ENCODE measurements at places on chromosomes 2 and 18.

DNA sequence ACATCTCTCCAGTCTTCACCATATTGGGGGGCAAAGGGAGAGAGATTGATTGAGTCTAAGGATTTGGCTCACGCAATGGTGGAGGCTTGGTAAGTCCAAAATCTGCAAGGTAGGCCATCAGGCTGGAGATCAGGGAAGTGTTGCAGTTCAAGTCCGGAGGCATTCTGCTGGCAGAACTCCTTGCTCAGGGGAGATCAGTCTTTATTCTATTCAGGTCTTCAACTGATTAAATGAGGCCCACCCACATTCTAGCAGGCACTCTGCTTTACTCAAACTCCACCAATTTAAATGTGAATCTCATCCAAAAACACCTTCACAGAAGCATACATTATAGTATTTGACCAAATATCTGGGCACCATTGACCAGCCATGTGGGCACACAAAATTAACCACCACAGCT is 21.4 kb downstream of the SMYD1 start:
- no peak for DNase-seq

DNA sequence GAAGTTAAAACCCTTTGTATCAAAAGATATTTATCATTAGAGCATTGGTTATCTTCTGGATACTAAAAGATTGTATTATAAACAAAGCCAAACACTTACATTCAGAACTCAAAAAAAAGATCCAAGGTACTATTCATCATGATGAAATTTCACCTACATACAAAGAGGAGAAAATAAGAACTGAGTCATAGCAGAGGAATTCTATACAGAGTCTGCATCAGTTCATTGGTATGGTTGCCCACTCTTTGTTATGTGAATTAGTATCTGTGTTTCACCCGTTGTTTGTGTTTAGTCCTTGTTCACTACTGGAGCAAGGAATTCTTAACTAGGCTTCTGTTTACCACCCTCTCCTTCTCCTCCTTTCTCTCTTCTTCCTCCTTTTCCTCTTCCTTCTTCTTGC is 157.9 kb downstream of the LNPK start:
- no peak for DNase-seq

- no peak for DNase-seq
These were observed 193.4 kb downstream of the CCDC102B start for GRCh38 chr18:68991286-68991685.

DNA sequence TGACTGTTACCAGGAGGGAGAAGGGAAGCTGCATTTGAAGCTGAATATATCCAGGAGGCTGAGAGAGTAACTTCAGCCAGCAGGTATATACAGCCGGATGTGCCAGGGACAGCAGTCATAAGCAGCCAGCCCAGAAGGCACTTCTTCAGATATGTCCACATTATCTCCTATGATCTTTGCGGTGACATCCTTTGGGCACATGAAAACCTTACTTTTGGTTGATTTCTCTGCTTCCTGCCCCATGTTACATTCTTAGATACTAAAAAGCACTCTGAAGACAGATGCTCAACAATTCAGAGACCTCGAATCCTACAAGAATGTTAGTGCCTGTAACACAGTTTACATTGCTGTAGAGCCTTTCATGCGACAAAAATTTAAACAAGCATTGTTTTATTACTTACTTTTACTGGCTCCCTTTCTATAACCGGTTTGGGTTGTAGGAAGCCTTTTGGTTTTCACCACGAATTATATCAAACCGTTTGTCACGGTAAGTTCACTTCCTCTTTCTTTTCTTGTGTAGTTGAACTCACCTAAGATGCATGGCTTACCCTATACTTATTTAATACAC is 50.3 kb upstream of the TLK1 start:
- no peak for DNase-seq

DNA sequence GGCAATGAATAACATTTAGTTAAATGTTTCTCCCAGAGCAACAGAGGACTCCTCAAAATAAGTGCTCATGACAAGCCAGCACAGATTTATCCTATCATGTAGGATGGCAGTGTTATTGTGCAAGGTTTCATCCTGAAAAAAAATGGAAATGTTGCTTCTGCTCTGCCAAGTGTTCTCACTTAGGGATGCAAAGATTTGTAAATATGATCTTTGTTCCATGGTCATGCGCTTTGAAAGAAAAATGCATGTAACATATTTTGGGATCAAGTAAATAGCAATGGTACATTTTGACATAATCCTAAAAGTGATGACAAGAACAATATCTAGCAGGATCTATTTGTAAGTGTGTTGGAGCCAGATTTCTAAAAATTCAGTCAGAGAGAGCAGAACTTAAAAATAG is 229.5 kb upstream of the CCDC150 start:
- no peak for DNase-seq

DNA sequence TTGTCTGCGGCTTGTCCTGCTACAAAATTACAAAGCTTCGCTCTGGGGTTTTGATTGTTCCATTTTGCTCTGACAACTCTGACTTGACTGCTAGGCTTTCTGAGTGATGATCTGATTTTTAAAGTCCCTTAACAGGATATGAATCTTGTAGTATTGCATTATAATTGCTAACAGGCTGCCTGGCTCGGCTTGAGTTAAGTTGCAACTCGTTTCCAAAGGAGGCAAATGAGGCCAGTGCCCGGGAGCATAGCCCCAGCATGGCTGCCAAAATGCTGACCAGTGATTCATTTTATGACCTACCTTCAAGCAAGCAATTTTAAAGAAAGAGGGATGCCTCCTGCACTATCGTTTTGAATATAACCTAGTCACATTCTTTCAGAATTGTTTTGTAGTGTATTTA is 135.4 kb downstream of the COL6A3 start:
- DNase-seq = no peak

GRCh38 chr2:71154798-71155197 is 24.4 kb downstream of the MPHOSPH10 start:
- DNase-seq = no peak

DNA sequence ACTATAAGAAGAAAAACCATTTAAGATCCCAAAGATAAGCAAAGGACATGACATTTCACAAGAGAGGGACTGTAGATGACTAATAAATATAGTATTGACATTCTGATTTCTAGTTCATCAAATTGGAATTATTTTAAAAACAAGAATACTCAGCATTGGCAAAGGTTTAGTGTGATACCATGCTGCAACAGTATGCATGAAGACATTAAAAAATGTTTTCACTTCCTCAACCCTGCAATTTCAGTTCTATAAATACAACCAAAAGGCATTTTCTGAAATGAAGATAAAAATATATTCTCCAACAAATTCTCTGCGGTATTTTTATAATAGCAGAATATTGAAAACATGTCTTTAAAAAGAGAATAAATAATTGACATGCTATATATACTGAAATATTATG is 2.1 kb downstream of the C2orf81 start:
- DNase-seq = no peak

DNA sequence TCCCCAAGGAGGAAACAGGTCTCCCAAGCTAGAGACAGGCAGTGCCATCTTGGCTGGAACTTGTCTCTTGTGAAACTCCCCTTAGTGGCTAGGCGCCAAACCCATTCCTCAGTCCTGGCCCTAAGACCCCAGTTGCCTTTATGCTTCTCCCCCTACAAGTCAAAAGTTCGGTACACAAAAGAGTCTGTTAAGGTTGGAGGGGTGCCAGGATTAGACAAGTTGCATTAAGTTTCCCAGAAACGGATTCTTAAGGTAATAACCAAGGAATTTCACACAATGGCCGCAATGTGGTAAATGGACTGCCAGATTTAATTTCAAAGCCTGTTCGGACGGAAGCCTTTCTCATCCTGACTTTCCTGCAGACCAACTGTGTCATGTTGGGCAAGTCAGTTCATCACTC is 80.7 kb downstream of the CCBE1 start:
- DNase-seq = no peak

- DNase-seq = no peak
These were observed 534.2 kb downstream of the SPAG16 start for GRCh38 chr2:213818436-213818835.

Data from activated CD4-positive, CD25-positive, alpha-beta regulatory T cell treated with anti-CD3 and anti-CD28 coated beads, Interleukin-2, amount 50 U/mL, for 72 hours (primary cell).